ENCODE measurements at places on chromosomes 2 and 18.

DNA sequence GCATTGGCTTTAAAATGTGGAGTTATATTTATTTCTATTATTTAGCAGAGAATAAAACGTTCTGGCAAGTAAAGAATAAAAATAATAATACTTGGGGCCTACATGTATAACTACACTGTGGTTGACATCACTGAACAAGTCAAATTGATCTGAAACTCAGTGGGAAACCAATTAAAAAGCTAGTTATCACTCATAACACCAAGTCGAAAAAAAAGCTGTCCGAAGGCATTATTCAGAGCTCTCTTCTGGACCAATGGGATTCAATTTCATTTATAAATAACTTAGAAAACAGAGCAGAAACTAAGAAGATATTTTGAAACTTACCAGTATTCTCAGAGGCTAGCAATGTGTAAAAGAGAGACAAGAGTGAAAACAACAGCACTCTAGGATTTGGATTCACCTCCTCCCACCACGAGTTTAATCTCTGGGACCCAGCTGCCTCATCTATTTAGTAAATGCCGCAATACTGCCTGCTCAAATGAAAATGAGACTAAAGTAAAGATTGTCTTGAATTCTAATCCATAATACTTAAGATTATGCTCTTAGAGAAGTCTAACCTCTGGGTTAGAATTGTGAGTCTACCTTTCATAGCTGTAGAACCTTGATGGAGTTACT lies 128.4 kb downstream of the NBAS start:
- DNase-seq, result no peak

- peak; percentile 90 for DNase-seq
Observed at GRCh38 chr2:241935314-241935713, 65.8 kb downstream of the RTP5 start.

GRCh38 chr2:174873471-174873870 lies 109.2 kb upstream of the CHRNA1 start:
- DNase-seq, result peak; percentile 24

GRCh38 chr18:47280121-47280520 lies 28.7 kb upstream of the SKOR2 start:
- DNase-seq, result no peak

- no peak for DNase-seq
Observed at GRCh38 chr18:10314066-10314465, 140.4 kb upstream of the APCDD1 start.

- DNase-seq, result no peak
Observed at GRCh38 chr2:208210688-208211451, 21.0 kb upstream of the C2orf80 start.

GRCh38 chr2:201071479-201072200 lies at the start of the genes HYCC2 and NDUFB3:
TSS of gene HYCC2 (minus strand) at chr2:201071671. CDS start at chr2:201024009, 47,662 bp downstream.
TSS of gene NDUFB3 (plus strand) at chr2:201072001. CDS start at chr2:201078883, 6,882 bp downstream.
- peak; percentile 92 for DNase-seq

DNA sequence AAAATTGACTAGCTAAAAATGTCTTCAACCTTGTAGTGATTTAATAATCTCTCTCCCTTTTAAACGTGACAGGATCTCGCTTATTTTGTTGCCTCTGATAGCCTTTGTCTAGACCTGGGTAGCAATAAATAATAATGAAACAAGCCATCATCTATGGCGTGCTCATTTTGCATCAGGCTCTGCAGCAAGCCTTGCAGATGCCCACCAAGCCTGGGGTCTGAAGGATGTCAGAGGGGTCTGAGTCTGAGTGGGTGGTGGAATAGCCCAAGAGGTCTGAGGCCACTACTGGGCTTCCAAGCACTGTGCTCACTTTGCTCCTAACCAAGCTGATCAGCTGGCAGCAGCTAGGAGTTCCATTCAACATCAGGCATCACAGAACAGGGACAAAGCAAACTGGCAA lies 109.4 kb downstream of the GYPC start:
- no peak for DNase-seq

GRCh38 chr2:239247401-239248245 lies 153.2 kb downstream of the HDAC4 start:
- DNase-seq, result peak; percentile 90

GRCh38 chr18:37710726-37711125 lies 145.1 kb upstream of the CELF4 start:
- no peak for DNase-seq

GRCh38 chr2:100673691-100674485 lies 111.1 kb downstream of the PDCL3 start:
- no peak for DNase-seq

- DNase-seq, result no peak
Observed at GRCh38 chr2:59741840-59742239, 811.6 kb downstream of the BCL11A start.

GRCh38 chr2:186617771-186618170 lies 27.9 kb downstream of the ITGAV start:
- DNase-seq, result no peak

- no peak for DNase-seq
Observed at GRCh38 chr2:9820020-9820973, 23.0 kb upstream of the TAF1B start.

- no peak for DNase-seq
Observed at GRCh38 chr2:121949271-121949670, 193.8 kb downstream of the TSN start.

DNA sequence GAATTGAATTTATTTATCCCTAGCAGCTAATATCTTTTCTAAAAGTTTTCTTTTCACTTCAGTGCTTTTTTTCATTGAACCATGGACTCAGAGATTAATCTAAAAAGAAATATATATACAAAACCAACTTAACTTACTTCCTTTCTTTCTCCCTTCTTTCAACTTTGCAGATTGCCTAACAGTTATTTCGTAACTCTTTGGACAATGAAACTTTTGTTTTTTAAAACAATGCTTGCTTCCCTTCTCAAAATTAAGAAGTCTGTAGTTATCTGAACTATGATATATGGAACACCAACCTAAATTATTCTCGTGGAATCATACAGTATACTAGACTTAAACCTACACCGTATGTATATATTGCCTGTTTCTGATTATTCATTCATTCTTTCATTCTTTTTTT lies 62.9 kb downstream of the MIB1 start:
- DNase-seq, result no peak

DNA sequence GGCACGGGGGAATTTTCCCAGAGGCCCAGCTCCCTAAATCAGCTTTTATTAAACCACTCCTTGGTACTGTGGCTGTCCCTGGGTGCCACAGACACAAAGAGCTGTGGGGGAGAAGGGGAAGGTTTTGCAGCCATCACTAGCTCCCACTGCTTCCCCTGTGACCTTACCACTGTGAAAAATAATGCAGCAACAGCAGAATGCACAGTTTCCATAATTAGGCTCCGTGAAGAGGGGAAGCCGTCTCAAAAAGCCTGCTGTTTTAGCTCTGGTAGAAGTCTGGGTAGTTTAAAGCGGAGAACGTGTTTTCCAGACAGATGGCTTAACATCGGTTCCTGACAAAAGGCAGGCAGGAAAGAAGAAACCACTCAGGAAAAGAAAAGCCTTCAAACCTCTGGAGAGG lies 27.5 kb upstream of the CAB39 start:
- no peak for DNase-seq

- DNase-seq, result no peak
Observed at GRCh38 chr18:31268985-31269406, 49.0 kb upstream of the DSG1 start.

- no peak for DNase-seq
Observed at GRCh38 chr18:36516726-36517125, 219.2 kb downstream of the FHOD3 start.

DNA sequence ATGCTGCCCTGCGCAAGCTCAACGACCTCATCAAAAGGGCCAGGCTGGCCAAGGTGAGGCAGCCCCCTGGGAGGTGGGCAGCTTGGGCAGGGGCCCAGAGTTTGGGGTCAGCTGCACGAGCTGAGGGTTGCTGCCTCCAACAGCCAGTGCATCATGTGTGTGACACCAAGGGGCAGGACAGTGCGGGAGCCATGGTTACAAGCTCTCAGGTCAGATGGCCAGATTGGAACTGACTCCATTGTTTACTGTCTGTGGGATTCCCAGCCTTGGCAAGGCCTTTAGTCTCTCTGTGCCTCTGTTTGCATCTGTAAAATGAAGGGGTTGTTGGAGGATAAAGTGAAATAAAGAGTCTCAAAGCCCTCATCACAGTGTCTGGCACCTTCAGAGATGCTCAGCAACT lies 26.9 kb downstream of the EHD3 start:
- no peak for DNase-seq

DNA sequence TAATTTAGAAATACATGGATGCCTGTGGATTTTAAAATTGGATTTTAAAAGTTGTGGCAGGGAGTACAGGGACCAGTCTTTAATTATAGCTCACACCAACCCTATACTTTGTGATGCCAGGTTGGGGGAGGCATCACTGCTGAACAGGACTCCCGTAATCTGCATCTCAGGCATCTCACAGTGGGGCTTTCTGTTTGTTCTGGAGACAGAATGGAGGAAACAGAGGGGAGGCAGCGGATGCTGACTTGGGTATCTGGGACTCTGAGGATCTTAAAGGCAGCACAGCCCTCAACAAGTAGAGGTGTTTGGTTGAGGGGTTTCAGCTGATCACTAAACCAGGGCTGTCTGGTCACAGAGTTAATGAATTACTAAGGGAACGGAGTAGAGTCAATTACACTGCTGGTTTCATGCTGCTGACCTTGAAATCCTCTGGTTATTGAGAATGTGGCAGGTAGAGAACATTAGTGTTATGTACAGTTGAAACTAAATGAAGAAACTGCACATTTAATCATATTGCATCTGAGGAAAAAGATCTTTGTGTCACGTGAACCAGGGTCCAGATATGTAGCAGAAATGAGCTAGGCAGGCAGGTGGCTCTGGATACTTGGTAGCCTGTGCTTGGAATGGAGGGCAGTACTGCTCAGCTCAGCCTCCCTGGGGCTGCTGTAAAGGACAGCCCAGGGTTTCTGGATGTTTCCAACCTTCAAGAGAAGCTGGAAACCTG lies 40.3 kb downstream of the FHOD3 start:
- no peak for DNase-seq

- DNase-seq, result no peak
Observed at GRCh38 chr2:31083234-31083993, 54.8 kb downstream of the GALNT14 start.

DNA sequence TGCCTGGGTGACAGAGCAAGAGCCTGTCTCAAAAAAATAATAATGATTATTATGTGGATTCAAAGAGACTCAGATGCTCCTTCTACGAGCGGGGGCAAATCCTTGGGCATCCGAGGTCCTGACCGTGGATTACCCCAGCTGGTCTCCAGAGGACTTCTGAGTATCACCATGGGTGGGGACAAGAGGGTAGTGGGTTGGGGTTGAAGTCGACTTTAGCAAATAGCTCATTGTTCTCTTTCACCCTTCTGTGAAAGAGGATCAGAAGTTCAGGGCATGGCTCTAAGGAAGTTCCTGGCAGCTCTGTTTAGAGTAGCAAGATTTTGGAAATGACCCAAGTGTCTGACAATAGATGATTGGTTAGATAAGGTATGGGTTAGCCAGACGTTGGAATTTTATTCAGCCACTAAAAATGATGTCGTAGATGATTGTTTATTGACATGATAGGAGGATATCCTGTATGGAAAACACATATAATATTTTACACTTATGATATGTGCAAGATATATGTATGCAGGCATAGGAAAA lies 59.0 kb upstream of the SPRED2 start:
- DNase-seq, result peak; percentile 70

DNA sequence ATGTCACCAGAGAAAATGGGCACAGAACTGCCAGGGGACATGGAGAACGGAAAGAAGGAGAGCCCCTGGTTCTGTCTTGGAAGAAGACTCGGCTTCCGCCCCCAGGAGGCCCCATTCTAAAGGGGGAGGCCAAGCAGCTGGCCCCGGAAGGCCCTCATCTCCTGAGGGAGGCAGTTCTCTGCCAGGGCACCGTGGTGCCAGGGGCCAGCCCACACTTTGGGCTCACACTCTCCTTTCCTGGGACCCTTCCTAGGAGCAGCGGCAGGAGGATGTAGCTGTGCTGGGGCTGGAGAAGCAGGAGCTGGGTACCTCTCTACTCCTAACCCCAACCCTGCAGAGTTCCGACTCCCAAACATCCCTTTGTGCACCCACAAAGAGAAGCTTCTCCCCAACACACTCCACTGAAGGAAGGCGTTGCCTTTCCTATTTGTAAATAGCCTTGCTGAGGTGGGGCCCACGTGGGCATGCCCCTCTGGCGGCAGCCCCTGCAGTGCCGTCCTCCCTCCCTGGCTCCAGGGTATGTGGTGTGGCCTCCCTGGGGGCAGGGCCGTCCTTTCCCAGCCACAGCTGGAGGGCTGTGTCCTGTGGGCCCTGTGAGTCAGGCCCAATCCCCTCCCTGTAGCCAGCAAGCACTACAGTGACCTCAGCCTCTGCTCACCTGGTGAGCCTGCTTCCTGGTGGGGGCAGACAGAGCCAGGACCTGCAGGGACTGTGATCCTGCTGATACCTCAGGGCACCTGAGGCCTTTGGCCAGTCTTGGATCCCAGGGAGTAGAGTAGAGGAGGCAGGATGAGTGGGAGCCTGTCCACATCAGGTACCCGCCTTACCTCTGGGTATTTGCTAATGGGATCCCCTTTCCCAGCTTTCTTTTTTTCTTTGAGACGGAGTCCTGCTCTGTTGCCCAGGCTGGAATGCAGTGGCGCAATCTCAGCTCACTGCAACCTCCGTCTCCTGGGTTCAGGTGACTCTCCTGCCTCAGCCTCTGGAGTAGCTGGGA lies 26.6 kb downstream of the ZFP36L2 start:
- DNase-seq, result no peak

DNA sequence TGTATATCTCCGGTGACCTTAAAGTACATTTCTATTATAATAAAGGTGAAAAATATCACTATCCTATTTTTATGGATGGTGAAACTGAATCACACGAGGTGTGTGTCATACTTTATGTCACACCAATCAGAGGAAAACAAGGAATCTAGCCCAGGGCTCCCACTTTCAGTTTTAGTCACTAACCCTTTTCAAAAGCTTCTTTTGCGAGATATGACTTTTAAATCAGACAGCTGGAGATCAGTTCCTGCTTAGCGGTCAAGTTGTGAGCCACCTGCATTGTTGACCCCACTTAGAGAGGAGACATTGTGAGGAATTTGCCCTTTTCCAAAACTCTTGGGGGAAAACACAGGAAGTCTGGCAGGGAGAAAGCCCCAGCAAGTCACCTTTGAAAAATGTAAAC lies 70.5 kb downstream of the CPS1 start:
- DNase-seq, result peak; percentile 56

DNA sequence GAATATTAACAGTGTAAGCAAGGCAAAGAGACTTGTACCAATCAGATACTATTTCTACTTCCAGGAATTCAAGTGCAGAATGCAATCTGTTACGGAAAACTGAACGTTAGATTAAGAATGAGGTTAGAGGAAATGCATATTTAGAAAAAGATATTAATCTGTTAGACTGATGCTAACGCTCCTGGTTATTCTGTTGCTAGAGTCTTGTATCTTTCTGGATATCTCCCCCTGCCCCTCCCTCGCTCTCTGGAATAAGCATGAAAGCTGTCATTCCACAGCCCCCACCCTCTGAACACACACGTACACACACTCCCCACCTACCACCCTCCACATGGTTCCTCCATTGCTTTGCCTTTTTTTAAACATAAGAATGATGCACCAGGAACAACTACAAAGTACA lies 24.1 kb downstream of the FIGN start:
- no peak for DNase-seq

DNA sequence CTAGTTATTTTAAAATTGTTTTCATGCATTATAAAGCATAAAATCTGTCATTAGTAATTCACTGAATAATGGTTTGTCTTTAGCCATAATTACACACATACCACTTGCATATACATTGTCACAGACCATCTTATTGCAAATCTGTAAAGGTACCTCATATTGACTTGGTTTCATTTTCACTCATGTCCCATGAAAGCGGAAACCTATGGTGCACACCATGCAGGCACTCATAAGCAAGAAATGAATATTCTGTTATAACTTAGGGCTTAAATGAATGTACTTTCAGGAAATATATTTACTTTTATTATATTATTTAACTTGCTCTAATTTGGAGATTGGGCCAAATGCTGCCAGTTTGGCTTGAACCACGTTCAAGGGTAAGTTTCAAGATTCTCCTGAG lies 29.2 kb upstream of the STK17B start:
- DNase-seq, result no peak

Measured in RPMI7951 (cell line).